NCI-H1694 treated with DMSO at 0.1 percent for 48 hours (cell line): ENCODE measurements at places on chromosomes 3 and 15.
A peak's percentile ranks its signal among the peaks of the same experiment; 100 is the strongest.

DNA sequence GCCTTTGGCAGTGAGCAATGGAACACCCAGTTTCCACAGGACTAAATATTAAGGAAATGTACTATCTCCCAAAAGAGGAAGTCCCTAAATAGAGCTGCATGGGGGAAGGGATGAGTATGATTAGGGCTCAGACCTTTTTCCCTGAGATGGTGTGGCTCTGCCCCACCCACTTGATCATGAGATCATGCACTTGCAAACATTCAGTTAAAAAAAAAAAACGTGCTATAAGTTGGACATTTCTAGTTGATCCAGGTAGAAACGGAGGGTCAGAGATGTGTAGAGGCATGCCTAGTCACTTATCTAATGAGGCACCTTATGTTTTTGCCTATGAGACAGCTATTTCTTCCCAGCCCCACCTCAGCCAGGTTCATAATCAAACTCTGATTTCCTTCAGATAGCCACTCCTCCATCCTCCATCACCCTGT lies 24.5 kb upstream of the SSR3 start:
- DNase-seq = no peak

DNA sequence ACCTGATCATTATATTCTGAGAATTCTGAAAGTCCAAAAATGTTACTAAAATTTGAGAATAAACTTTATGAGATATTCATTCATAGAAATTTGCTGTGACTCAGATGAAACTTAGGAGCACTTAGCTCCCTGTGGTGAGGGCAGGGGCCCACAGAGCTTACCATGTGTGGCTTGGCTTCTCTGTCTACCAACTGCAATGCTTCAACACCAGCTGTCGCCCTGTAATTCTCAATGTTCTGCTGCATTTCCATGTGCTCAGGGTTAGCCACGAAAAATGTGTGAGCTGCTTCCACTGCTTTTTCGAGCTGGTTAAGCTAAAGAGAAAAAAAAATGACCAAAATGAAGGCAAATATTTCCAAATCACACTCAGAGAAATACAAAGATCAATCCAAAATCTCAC lies 125.6 kb downstream of the P3H2 start:
- DNase-seq = peak; percentile 4

- DNase-seq = no peak
Measured at GRCh38 chr3:13462125-13462629, 17.9 kb upstream of the HDAC11 start.

DNA sequence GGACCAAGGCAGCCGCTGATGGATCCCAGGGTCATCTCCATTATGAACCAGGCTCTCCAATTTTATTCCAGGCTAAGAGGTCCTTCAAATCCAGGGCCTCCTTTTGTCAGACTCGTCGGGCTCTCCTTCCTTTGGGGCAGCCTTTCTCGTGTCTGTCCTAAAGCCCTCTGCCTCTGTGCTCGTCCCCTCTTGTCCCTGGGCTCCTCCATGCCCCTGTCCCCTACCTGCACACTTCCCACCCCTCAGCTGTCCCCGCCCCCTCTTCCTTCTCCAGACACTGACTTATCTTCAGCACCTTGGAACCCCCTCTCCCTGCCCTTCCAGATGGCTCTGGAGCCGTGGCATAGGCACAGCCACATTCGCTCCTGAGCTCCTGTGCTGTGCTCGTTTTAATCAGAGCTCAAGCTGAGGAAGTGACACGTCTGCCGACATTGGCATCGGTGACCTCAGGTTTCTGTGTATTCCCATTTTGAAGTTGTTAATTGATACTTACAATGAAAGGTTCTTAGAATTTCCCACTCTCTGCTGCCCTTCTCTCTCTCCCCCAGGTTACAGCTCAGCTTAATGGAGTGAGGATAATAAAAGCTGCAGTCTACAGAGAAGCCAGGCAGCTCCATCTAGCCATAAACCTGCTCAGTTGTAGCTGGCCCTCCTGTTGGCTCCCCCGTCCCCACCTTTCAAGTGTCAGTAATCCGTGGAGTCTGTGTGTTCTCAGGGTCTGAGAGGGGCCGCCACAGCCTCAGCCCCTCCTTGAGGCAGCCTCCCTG lies 51.1 kb upstream of the SEC22A start:
- DNase-seq = no peak

DNA sequence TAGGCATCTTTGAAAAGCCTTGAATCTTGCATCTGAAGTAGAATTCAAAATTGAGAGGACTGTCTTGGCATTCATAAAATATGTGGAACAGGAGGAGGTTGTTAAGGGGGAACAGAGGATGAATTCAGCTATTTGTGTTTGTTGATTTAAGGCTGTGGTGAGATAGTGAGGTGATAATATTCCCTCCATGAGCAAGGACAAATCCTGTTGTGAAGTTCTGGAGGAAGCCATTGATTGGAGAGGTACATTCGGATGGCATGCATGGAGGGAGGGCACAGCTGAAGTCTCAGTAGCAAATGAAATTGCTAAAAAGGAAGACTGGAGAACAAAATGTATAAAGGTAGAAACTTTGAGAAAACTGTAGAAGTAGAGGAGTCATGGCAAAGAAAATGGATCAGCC lies 443.8 kb downstream of the NLGN1 start:
- no peak for DNase-seq
